ENCODE measurements at places on chromosomes 6 and 20. TPM values are rescaled to one million over a fixed set of nuclear protein-coding genes. Genes with fewer than 3 reads are reported as not detected.

The SKIC2 gene
- total RNA-seq = 46.5 TPM

- DNase-seq = no peak
These were observed 123.9 kb upstream of the BACH2 start for GRCh38 chr6:90420500-90420899.

The ADGB gene
- not detected for total RNA-seq

DNA sequence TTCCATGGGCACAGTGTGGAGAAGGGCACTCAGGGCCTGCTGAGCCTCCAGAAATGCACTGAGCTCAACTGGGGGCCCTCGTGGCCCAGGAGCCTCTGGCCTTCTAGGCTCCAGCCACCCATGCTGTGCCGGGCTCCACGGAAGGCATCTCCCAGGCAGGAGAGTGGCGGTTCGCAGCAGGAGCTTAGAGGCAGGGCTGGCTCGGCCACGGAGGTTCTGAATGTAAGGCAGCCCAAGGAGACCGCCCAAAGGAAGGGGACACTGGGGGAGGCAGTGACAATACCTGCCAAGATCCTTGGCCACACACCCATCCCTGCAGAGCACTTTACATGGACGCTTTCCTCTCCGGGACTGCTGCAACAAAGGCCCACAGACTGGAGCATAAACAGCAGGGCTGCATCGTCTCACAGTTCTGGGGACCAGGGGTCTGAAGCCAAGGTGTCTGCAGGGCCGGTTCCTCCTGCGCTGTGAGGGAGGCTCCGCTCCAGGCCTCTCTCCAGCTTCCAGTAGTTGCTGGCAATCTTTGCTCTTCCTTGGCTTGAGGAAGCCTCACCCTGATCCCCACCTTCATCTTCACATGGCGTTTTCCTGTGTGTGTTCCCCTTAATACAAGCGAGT, 128.2 kb upstream of the CDH4 start:
- DNase-seq = no peak

The PLTP gene
- 10.4 TPM for total RNA-seq

GRCh38 chr6:47438481-47439347, 38.9 kb upstream of the CD2AP start:
- DNase-seq = no peak

- peak; percentile 17 for DNase-seq
These were observed 637 bp downstream of the TFB1M start for GRCh38 chr6:155313602-155314091.

- DNase-seq = peak; percentile 50
These were observed 77.4 kb upstream of the TMEM170B start for GRCh38 chr6:11460001-11460668.

GRCh38 chr6:163397326-163397725, 17.2 kb upstream of the QKI start:
- no peak for DNase-seq

- peak; percentile 93 for DNase-seq
These were observed 132.3 kb downstream of the UNC5CL start for GRCh38 chr6:40906759-40907158.

The PGK2 gene
- not detected for total RNA-seq

GRCh38 chr6:17450397-17450796, 57.0 kb downstream of the CAP2 start:
- no peak for DNase-seq

DNA sequence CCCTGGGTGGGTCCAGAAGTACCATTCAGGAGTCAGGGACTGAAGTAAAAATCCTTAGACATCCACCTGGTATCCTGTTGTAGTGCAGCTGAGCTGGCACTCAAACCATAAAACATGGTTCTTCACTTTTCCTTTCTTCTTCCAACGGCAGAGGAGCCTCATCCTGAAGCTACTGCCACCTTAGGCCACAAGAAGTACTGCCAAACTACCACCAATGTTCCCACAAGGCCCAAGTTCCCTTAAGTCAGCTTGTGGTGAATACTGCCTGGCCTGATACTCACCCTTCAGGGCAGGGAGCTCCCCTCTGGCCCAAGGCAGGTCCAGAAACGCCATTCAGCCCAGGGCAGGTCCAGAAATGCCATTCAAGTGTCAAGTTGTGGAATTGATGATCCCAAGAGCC, 1053.4 kb upstream of the CITED2 start:
- DNase-seq = no peak

The FAM217A gene
- not detected for total RNA-seq

DNA sequence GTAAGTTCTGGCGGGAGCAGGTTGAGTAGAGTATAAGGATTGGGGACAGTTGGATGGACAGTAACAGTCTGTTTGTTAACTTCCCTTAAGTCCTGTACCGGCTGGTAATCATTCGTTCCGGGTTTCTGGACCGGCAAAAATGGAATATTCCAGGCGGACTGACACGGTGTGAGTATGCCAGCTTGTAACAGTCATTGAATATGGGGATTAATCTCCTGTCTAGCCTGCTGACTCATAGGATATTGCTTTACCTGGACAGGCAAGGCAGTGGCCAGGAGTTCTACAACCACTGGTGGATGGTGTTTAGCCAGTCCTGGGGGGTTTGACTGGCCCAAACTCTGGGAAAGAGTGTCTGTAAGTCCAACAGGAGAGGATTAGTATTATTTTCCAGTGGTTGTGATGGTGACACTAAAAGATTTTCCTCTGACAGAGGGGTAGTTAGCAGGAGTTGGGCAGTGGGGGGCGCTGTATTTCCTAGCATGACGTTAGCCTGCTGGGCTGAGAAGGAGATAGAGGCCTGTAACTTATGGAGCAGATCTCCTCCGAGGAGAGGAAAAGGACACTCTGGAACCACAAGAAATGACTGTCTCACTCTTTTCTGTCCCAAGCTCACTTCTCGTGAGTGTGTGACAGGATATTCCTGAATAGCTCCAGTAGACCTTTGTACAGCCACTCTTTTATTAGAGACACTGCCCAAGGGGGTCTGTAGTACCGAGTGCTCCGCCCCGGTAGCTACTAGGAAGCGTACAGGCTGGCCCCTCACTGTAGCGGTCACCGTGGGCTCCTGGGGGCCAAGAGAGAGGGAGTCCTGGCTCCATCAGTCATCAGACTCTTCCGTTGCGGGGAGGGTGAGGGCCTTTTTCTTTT, 152.2 kb downstream of the TRIM27 start:
- no peak for DNase-seq

The PHACTR1 gene
- total RNA-seq = 3.9 TPM

DNA sequence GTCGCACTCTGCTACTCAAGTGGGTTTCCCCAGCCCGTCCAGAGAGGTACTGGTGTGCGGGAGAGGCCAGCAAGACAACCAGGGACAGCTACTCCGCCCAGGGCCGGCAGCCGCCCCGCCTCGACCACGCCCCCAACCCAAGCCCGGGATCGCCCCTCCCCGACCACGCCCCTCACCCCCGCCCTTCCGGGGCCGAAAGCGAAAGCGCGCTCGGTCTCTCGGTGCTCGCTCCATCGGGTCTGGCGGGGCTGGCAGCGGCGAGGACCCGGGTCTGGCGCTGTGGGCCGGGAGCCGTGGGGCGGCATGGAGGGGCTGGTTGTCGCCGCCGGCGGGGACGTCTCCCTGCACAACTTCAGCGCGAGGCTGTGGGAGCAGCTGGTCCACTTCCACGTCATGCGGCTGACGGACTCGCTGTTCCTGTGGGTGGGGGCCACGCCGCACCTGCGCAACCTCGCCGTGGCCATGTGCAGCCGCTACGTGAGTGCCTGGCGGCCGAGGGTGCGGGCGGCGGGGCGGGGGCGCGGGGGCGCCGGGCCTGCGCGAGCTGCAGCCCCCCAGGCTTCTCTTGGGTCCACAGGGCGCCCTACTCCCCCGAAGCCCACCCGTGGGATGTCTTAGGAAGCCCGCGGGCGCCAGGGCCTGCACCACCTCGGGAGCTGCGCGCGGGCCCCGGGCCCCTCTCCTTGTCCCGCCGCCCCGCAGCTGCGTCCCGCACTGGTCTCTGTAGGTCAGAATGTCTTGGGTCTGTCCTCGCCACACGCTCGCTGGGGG, at the start of gene PSMG4:
TSS of gene PSMG4 (plus strand) at position 228 of the 771 bp plus-strand sequence. CDS start at position 304, 76 bp downstream.
- DNase-seq = peak; percentile 49

- no peak for DNase-seq
These were observed 115.7 kb upstream of the KCNG1 start for GRCh38 chr20:51138576-51138975.

The PLA2G7 gene
- total RNA-seq = 0.10 TPM

The TSPO2 gene
- total RNA-seq = not detected

GRCh38 chr6:132527791-132528190, 10.3 kb upstream of the TAAR9 start:
- DNase-seq = peak; percentile 69

- DNase-seq = peak; percentile 87
These were observed 19.3 kb upstream of the NEDD9 start for GRCh38 chr6:11251553-11252360.

GRCh38 chr6:49541210-49541724, 9.2 kb upstream of the C6orf141 start:
- DNase-seq = peak; percentile 96

The SLC35D3 gene
- total RNA-seq = not detected

GRCh38 chr6:37851997-37852524, 32.5 kb downstream of the ZFAND3 start:
- DNase-seq = no peak

DNA sequence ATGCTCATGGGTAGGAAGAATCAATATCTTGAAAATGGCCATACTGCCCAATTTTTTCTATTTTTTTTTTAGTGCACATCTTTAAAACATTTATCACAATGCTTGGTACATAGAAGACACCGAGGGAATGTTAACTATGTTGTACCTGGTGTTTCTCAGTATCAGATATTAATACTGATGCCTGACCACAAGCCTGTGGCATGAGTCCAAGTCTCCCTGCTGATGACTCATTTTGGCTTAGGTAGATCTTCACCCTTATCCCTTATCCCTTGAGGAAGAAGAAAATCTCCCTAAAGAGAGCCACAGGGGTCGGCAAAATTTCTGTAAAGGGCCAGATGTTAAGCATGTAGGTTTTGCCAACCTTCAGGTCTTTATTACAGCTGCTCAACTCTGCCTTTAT, 14.5 kb downstream of the CD109 start:
- peak; percentile 88 for DNase-seq

DNA sequence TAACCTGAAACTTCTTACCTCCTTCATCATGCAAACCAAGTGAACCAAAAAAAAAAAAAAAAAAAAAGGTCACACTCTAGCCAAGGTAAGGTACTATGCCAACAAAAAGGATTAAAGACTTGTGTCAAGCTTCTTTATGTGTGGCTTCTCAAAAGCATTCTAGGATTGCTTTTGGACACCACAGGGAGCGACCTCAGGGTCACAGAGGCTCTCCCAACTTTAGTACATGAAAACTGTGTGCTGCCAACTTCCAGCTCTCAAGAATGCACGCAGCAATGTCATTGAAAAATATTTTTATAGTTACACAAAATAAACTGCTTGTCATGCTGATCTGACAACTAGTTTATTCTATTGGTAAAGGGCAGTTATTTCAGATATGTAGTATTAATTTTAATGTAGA, 243.8 kb downstream of the PLCB1 start:
- DNase-seq = peak; percentile 9

The XKR7 gene
- 0.17 TPM for total RNA-seq

The NKX2-4 gene
- total RNA-seq = not detected

GRCh38 chr20:33278700-33279099, 4.3 kb upstream of the BPIFB1 start:
- no peak for DNase-seq

- DNase-seq = peak; percentile 94
These were observed 51.5 kb downstream of the COL19A1 start for GRCh38 chr6:69917834-69918233.

- DNase-seq = no peak
These were observed 50.7 kb downstream of the DSTN start for GRCh38 chr20:17620371-17621228.

- no peak for DNase-seq
These were observed 248.9 kb upstream of the THEMIS start for GRCh38 chr6:128149796-128150195.

DNA sequence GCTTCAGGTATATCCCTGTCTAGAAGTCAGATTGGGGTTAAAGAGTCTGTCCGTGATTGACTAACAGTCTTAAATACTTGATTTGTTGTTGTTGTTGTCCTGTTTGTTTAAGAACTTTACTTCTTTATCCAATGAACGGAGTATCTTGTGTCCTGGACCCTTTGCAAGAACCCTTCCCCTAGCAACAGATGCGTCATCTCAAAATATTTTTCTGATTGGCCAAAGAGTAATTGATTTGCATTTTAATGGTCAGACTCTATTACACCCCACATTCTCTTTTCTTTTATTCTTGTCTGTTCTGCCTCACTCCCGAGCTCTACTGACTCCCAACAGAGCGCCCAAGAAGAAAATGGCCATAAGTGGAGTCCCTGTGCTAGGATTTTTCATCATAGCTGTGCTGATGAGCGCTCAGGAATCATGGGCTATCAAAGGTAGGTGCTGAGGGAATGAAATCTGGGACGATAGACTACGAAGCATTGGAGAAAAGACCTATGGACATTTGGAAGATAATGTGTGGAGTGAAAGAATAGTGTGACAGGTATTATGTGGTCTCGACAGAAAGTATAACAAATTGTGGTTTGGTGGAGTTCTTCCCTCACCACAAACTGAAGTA, at the start of gene HLA-DRA:
TSS of gene HLA-DRA (plus strand) at position 286 of the 613 bp plus-strand sequence. CDS start at position 350, 64 bp downstream.
- DNase-seq = peak; percentile 67

DNA sequence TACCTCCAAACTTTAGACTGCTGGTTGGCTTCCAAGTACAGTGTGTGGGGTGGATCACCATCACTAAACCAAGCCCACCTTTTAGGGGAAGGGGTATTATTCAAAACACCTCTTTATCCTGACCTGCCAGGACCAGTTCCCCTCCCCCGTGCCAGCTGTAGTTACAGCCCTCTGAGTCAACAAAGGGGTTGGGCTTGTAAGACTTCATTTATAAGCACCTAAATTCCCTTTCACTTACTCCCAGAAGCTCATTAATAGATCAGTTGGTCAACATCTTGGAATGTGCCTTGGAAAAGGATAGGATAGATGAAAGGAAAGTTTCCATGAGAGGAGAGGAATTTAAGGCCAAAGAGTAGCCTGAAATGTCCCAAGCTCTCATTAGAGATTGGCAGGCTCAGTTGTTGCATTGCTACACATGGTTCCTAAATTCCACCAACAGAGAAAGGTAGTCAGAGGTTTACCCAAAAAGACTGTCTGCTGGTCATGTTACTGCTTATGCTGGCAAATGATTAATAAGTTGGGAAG, 59.2 kb downstream of the TNFAIP3 start:
- peak; percentile 99 for DNase-seq

GRCh38 chr20:8367689-8368088, 235.6 kb downstream of the PLCB1 start:
- DNase-seq = no peak

- DNase-seq = no peak
These were observed 548.9 kb downstream of the FRK start for GRCh38 chr6:115511771-115512170.

The CD40 gene
- total RNA-seq = 89.6 TPM

GRCh38 chr6:27592481-27593199, 119.7 kb upstream of the ZNF184 start:
- peak; percentile 61 for DNase-seq
